ENCODE measurements at places on chromosomes 12 and 14.

DNA sequence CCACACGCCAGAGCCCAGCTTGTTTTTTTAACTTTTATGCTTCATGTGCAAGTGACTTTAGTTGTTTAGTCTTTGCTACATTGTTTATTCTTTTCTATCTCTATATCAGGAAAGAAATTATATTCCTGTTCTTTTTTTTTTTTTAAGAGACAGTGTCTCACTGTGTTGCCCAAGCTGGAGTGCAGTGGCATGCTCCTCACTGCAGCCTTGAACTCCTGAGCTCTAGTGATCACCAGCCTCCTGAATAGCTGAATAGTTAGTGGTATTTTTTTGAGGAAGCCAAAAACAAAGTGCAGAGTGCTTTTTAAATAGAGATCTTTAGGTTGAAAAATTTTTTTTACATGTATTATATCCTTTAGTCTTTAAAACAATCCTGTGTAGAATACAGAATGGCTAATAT lies 58.2 kb downstream of the ETNK1 start:
- no peak for DNase-seq

- DNase-seq, result no peak
Observed at GRCh38 chr12:70919597-70920035, 922 bp downstream of the PTPRR start.

DNA sequence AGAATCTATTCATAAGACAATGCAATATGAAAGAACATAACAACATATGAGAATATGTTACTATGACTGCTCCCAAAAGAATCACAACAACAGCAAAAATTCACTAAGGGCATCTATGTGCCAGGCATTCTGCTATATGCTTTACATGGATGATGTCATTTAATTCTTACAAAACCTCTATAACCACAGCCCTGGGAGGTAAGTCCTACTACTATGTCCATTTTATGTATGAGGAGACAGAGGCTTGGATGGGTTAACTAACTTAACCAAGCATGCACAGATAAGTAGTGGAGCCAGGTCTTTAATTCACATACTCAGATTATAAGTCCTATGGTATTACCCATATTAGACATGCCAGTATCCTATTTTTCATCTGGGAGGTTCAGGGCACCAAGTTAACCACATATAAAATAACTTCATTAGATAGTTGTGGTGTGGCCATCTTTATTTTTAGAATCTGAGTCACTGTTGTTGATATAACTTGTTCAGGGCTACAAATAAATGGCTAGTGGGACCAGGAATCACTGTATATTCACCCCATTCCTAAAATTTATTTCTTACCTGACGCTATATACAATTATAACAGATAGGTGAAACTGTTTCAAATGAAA lies 33.2 kb upstream of the RAD51AP1 start:
- no peak for DNase-seq

DNA sequence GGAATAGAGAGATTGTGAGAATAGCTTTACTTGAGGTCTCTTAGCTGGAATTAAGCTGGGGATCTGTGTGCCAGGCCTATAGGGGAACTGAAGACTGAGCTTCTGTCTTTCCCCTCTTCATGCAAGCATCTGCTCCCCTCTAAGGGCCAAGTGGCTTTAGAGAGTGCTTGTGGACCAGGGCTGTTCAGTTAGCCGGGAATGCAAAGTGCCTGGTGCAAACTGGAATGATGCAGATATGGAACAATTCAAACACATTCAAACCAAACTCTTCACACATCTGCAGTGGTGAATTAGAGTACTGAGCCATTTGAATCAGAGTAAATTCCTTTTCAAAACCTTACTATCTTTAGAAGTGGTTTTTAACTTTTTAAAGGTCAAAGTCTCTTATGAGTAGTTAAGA lies 99.0 kb downstream of the LIN7A start:
- no peak for DNase-seq

DNA sequence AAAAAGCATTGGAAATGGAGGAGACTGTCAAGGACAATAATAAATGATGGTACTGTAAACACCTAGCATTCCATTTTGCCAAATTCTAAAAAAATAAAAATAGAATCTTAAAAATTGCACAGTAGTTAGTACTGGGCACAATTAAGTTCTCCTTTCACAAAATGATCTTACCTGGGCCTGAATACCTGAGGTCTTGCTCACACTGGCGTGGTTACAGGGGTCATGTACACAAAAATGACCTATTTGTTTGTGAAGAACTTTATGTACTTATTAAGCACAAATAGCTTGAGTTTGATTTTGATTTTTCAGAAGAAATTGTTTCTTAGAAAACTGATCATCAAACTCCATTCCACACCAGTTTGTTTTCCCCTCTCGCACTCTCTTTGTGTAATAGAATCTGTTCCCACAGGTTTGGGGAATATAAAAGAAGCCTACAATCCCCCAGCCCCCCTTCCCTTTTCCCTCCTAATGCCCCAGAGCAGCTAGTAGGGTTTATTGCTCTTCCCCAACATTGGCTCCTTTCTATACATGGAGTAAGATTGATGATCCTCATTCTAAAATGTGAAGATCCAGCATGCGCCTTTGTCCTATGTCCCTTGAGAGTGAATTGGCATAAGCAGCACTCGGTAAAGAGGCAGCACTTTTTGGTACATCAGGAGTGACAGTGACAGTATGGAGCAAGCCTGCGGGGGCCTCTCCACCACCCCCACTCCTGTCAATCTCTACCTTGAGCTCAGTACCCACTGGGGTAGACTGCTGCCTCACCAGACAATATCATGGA lies 204.3 kb downstream of the ASCL1 start:
- no peak for DNase-seq

GRCh38 chr14:34699873-34700621 lies 14.3 kb downstream of the CFL2 start:
- no peak for DNase-seq

GRCh38 chr12:124408822-124409517 lies 114.1 kb downstream of the RFLNA start:
- no peak for DNase-seq
